ENCODE measurements at places on chromosomes 16 and 17.

DNA sequence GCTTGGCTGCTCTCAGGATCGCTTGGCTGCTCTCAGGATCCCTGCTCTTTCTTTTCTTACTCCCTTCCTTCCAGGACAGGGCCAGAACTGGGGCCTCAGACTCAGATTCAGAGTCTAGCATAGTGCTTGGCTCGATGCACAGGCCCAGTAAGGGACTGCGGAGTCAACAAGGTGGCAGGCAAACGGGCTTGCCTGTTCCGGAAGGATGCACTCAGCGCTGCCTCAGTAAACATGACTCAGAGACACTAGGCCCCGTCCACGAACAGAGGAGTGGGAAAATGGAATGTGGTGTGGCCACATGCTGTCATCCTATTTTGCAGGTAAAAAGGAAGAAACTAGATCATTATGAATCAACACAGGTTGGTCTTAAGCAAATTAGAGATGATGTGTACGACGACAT lies 9.8 kb downstream of the SPHK1 start:
- no peak for DNase-seq

GRCh38 chr17:32481193-32481592 lies 5.6 kb upstream of the CDK5R1 start:
- DNase-seq: no peak

- no peak for DNase-seq
These were observed 126.6 kb downstream of the ANKRD11 start for GRCh38 chr16:89363621-89364393.

GRCh38 chr17:50584749-50585148 lies 24.2 kb downstream of the CACNA1G start:
- no peak for DNase-seq

GRCh38 chr16:2388875-2389433 lies 40.3 kb upstream of the CCNF start:
- no peak for DNase-seq

DNA sequence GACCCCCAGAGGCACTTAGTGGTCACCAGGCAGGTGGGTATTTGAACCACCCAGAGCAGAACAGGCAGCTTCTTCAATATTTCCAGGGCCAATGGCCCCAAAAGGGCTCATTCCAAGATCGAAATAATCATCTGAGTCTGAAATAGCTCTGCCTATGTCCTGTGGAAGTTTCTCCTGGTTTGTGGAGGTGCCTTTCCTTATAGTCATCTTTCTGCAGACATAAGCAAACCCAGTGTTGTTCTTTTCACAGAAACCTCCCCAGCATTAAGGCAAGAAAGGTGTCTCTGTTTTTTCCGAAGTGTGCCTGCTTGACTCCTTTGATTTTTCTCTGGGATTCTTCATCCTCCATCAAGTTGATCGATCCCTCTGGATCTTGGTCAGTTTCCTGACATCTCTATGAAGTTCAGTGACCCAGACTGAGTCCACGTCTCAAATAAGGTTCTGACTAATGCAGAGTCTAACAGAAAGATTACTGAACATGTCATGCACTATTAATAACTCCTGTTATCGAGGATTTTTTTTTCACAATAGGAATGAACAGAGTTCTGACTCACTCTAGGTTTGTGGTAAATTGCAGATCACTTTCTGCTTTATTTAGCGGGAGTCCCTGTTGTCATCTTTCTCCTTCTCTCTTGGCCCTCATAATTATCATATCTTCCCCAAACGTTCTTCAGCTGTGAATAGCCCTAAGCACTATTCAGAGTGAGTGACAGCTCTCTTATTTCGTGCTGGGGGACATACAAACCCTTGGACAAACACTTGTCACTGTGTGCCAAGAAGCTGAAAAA lies 1.5 kb downstream of the LRRC3C start:
- no peak for DNase-seq

GRCh38 chr17:21573961-21574610 lies 118.2 kb upstream of the KCNJ18 start:
- DNase-seq: peak; percentile 88

- DNase-seq: no peak
These were observed 191.8 kb downstream of the PARN start for GRCh38 chr16:14438256-14438655.

GRCh38 chr17:58991718-58992331 lies 114.9 kb downstream of the TRIM37 start:
- no peak for DNase-seq

DNA sequence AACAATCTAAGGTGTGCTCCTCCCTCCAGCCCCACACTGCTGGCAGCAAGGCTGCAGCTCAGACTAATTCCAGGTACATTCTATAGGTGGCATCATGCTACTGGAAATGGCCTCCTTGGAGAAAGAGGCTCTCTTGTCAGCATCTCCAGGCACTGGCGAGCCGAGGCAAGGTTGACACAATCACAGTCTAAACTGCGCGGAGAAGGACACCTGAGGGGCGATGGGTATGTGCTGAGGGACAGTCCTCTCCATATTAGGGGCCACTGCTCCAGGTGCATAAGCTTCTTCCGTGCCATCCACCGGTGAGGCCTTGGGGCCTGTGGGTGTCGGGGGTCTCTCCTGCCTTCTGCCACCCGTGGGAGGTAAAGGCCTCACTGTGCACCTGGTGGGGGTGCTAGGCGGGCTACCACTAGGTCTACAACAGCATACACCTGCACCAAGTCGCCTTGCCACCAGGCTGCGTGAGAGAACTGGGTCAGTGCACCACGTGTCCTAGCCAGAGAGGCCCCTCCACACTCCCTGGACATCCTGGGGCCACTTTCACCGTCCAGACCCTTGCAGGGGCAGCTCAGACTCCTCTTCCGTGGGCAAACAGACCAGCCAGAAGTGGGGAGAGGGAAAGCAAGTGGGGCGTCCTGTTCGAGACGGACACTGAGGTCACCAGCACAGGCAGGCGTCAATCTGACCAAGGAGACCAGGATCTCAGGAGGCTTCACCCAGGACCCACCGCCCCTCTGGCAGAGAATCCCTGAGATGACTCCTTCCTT lies 12.1 kb upstream of the CBX8 start:
- DNase-seq: peak; percentile 67

- DNase-seq: no peak
These were observed 7.6 kb downstream of the CCR7 start for GRCh38 chr17:40557531-40558299.

GRCh38 chr17:4422864-4423263 lies 10.9 kb upstream of the SPNS3 start:
- DNase-seq: no peak

DNA sequence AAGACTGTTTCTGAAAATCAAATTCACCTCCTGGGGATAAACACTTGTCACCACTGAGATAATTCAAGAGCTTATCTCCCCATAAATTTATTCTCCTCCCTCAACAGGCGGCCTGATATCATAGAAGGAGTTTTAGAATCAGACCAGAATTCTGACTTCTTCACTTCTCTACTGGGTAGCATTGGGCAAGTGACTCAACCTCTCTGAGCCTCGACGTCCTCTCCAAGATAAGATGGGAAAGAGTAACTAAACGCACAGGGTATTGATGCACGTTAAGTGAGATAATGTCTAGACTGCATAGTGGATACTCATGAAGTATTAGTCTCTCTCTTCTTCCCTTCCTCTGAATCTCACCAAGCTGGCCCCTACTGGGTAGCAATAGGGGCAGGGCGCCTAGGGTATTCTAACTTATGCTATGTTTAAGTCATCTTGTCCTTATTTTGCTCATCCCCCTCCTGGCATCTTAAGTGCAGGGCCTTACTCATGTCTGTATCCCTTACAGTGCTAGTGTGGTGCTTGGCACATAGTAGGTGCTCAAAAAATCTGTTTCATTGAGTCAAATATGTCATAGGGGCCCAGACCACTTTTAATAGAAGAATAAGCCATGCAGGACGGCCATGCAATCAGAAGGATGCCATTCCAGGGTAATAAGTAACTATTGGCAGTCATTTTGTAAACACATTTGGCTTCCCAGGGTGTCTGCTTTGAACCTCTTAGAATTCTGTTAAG lies 476.4 kb upstream of the CCL2 start:
- no peak for DNase-seq

DNA sequence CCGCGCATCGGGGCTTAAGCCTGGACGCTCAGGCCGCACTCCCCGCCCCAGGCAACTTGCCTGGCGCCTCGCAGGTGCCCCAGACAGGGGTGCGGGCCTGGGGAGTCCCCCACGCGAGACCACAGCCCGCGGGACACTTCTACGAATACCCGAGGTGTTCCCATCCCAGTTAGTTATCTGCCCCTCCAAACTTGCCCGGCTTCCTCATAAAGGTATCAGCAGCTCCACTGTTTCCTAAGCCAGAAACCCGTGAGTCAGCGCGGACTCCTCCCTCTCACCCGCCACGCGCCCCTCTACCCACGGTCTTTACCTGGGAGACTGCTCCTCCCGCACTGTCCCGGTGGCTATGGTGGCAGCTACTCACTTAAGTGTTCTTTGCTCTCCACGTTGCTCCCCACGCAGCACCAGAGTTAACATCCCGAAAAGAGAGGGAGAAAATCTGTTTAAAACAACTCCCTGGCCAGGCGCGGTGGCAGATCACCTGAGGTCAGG lies 1.0 kb upstream of the CREBBP start:
- no peak for DNase-seq

DNA sequence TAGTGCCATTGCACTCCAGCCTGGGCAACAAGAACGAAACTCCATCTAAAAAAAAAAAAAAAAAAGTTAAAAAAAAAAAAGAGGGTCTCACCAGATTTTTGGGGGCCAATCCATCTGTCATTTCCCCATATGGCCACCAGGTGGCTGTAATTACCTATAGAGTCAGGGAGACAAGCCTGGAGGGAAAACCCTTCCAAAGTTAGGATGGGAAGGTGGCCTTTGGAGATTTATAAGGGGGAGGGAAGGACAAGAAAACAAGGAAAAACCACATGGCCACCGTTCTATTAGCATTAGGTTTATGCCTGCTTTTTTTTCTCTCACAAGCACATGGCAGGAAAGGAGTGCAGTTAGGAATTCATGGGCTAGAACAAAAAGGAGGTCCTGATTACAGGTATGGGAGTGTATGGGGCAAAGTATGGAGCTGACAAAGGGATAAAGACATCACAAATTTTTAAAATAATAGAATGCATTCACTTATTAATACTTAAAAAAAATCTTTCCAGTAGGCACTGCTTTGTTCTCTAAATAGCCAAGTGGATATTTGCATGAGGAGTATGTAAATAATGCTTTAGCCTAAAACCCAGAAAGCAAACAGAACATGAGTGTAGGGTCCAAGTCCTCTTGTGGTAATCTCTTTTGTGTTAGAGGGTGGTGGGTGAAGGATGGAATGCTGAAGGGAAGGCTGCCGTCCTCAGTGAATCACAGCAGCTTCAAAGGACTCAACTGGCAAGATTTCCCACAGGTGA lies 5.1 kb downstream of the CYB5D1 start:
- peak; percentile 74 for DNase-seq

DNA sequence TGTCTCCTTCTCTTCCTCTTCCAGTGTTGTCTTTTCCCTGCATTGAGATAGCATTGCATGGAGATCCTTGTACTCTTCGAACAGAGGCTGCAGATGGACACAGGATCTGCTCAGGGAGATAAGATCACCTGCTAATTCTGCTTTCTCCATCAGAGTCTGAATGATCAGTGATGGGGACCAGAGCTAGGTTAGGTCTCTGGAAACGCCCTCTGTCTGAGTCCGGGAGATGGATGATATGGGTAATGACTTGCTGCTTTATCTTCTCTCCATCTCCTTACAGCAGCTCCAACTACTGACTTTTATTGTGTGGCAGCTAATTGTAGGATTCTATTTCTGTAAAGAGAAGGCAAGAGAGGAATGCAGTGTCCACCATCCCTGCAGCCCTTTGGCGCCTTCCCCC lies 435.6 kb downstream of the WWOX start:
- no peak for DNase-seq

DNA sequence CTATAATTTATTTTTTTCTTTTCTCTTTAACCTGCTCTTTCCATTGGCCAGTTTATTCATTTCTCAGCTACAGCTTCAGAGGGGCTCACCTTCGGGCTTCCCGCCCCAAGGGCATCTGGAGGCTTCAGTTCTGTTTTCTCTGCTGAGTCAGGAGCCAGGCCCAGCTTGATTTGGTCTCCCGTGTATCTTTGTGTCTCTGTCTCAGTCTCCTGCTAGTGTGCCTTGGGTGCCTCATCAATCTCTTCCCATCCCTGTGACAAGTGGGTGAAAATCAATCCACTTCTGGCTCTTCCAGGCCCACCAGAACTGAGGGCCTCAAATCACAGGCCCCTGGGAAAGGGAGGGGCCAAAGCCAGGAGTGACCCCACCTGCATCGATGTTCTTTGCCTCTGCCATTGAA lies 72.1 kb downstream of the CCDC182 start:
- DNase-seq: no peak
